ENCODE measurements at places on chromosomes 2 and 18. TPM values are rescaled to one million over a fixed set of nuclear protein-coding genes. Genes with fewer than 3 reads are reported as not detected.

DNA sequence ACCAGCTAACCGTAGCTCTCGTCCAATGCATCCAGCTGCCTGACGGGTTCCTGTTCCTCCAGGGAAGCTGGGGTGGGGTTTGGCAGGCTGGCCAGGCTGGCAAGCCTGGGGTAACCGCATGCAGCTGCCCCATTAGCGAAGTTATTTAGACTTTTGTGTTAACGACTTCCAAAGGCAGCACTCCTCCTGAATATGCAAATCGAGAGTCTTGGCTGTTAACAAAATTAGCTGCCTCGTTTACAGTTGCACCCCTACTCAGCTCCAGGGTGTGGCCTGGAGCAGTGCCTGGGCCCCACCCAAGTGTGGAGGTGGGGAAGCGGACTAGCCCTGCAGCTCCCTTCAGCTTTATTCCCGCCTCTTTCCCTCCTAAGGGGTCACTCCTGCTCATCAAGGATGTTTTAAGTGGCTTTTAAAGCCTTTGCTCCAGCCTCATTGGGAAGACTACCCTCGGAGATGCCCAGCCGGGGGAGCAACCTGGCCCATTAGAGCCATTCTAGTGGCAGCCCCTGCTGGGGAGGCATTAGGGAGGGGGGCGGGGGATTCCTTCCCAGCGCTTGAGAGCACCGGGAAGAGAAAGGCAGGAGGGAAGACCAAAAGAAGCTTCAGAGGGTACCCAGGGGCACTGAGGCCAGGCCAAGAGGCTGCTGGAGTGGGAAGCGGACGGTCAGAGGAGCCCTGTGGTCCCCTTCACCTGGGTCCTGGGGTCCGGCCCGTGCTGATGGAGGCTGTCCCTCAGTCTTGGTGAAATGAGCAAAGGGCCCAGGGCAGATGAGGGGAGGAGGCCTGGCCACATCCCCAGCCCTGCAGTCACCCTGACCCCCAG is 204.1 kb downstream of the CELF4 start:
- DNase-seq = no peak

DNA sequence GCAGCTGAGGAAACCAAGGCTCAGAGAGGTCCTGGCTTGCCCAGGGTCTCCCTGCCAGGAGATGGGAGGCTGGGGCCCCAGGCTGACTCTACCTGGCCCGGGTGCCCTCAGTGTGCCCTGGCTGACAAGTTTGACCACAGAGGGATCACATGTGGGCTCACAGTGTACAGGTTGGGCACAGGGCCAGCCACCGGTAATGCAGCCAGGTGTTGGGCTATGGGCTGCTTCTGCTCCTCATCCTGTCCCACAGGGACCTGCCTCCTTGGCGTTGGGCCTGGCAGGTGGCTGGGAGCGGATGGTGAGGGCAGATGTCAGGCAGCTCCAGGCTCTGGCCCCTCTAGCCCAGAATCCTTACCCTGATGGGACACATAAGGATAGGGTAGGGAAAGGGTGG is 250.5 kb downstream of the LOXHD1 start:
- no peak for DNase-seq

DNA sequence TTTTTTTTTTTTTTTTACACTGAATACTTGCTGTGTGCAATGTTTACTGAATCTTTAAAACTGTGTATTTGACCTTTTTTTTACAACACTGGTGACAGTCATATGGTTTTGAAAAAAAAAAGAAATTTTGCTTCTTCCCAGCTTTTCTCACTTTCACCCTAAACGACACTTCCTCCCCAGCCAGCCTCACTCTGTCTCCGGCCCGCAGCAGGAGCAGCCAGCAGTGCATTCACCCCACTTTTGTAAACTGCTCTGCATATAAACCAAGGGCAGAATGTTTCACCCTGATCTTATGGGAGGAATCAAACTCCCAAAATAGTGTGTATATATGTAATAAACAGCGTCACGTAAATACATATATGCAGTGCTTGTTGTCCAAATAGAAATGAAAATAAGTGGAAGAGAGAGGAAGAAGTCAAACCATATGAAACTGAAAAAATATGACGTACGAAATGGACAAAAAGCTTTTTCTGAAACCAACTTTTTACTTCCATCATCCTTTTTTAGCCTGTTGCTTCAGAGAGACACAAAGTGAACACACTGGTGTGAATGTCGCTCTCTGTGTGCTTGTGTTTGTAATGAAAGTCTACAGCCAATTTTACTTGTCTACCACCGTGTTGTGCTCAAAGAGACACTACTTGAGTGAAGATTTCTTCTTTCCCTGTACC is 54.2 kb downstream of the ZCCHC2 start:
- no peak for DNase-seq

GRCh38 chr2:55309446-55309845 is 40.4 kb upstream of the MTIF2 start:
- DNase-seq = peak; percentile 67

DNA sequence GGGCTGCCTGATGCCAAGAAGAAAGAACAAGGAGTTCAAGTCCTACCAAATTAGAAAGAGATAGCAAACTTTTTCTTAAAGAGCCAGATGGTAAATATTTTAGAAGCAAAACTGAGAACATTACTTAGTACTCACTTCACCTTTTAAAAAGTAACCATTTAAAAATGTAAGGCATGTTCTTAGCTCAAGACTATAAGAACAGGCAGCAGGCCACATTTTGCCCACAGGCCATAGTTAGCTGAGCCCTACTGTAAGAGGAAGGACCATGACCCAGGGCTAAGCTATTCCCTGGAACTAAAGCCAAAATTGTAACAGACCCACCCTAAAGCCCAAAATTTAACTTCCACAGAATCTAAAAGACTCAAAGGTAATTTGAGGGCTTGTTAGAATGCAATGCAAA is 31.3 kb downstream of the USP40 start:
- DNase-seq = peak; percentile 6

GRCh38 chr2:219182331-219183150 is 4.5 kb downstream of the RETREG2 start:
- no peak for DNase-seq

GRCh38 chr2:240596080-240596460 is 9.5 kb downstream of the CAPN10 start:
- DNase-seq = no peak

DNA sequence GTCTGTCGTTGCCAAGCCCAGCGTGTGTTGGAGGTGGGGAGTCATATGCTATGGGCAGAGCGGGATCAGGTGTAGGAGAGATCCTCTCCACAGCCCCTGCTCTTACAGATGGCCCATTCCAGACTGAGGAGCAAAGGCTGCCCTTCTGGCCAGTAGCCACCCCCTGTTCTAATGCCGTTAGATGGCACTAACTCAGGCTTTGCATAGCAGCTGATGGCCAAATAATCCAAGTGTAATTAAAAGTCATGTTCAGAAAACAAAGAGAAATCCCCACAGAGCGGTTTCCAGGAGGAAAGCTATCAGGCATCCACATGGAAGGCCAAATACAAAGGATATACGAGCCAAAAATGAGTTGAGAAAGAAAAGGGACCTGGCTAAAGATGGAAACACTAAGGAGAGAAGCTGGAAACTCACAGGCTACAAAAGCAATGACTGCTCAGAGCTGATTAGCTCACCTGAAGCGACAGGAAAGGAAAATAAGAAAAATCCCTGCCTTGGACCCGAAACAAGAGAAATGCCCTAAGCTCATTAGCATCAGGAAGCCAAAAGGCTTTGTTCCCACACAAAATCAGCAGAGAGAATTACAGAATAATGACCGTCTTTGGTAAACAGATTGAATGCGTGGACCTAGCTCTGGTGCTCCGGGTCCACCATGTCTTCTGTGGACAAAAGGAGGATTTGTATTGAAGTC is 1002.4 kb upstream of the KLHL29 start:
- DNase-seq = no peak

DNA sequence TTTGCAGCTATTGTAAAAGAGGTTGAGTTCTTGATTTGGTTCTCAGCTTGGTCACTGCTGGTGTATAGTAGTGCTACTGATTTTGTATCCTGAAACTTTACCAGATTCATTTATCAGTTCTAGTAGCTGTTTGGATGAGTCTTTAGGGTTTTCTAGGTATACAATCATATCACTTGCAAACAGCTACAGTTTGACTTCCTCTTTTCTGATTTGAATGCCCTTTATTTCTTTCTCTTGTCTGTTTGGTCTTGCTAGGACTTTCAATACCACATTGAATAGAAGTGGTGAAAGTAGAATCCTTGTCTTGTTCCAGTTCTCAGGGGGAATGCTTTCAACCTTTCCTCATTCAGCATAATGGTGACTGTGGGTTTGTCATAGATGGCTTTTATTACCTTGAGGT is 210.5 kb upstream of the DPP10 start:
- no peak for DNase-seq

DNA sequence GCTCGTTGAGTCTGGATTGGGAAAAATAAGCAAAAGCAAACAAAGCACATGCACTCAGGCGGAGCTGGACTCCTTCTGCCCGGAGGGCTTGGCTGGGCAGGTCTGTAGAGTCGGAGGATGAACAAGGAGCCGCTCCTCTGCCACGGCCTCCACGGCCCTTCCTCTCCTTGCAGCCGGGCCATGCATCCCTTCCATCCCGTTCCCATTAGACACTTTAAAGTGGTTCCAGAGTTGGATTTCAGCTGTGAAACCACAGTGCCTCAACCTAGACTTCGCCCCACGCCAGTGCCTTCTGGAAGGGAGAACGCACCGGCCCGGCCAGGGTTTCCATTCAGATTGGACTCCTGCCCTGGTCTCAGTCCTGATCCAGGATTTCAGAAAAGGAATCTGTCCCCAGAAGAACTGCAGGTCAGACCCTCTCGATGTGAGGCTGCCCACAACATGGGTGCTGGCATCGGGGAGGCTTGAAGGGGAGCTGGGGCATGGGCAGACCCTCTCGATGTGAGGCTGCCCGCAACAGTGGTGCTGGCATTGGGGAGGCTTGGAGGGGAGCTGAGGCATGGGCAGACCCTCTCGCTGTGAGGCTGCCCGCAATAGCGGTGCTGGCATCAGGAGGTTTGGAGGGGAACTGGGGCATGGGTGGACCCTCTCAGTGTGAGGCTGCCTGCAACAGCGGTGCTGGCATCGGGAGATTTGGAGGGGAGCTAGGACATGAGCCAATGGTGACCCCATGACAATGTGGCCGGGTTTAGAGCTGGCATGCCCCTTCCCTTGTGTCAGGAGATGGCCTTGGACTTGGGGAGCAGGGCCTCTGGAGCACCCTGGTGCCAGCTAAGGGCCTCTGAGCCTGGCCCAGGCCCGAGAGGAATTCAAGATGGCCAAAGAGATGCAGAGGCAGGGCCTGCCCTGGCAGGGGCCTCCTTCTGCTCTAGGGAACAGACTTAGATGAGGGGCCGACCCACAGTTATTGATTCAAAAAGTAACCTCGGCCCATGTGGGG is 304.5 kb downstream of the NDUFA10 start:
- DNase-seq = no peak

GRCh38 chr2:51778806-51779205 is 746.9 kb upstream of the NRXN1 start:
- DNase-seq = no peak

DNA sequence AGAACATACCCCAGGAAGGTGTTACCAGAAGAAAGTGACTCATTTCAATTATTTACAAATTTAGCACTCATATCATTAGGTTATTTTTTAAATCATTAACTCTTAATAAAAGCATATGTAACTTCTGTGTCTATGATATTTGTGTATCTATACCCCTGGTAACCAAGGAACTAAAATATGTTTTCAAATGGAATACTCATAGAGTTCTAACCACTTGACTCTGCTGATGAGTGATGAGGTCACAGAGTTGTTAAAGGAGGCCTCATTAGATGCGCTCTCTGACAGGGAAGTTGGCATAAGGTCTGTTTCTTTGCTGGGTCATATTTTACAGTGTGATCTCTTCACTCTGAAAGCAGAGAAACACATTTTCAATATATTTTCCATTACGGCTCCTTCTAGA is 73.4 kb downstream of the CCDC150 start:
- DNase-seq = no peak

DNA sequence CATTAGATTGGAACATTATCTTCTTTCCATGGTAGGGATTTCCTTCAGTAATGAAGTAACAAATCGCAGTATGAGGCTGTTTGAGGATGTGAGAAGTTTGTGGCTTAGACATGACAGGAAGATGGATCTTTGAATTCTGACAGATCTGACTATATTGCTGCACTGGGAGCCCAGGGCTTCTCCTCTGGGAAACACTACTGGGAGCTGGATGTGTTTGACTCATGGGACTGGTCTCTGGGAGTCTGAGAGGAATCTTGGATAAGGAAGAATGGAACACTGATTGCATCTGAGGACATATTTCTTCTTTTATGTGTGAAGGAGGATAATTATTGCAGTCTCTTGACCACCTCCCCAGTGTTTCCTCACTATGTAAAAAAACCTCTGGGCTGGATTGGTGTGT is 77.2 kb upstream of the ST6GAL2 start:
- DNase-seq = peak; percentile 41

DNA sequence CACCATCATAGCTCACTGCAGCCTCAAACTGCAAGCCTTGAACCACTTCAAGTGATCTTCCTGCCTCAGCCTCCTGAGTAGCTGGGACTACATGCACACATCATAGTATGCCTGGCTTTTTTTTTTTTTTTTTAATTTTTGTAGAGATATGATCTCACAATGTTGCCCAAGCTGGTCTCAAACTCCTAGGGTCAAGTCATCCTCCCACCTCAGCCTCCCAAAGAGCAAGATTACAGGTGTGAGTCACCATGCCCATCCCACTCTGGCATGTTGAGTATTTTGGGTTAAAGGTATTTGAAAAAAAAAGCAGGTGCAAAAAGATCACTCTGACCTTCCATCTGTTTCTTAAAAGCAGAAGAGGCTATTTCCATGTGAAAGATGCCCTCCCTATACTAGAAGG is 86.4 kb upstream of the FZD7 start:
- DNase-seq = no peak

DNA sequence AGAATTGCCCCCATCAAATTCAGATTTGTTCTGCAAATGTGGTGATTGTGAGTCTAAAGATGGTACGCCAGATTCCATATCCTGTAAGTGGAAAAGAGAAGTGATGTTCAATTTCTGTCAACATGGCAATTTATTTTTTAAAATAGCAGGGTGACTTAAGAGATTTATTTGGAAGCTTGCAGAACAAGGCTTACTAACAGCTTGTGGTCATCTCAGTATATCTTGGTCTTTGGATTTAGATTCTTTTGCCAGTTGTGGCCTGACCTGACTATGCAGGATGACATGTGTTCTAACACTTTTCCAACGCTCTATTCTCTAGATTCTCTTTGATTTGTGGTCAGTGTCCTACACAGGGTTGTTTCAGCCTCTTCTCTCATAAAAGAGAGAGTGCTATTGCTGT is 74.4 kb downstream of the MAP3K20 start:
- DNase-seq = peak; percentile 30

Gene WNT6
- total RNA-seq = not detected

Gene IKZF2
- total RNA-seq = 11.3 TPM

Gene CTAGE1
- not detected for total RNA-seq

Gene MC2R
- total RNA-seq = not detected
